ENCODE measurements at places on chromosomes 2 and 18.

DNA sequence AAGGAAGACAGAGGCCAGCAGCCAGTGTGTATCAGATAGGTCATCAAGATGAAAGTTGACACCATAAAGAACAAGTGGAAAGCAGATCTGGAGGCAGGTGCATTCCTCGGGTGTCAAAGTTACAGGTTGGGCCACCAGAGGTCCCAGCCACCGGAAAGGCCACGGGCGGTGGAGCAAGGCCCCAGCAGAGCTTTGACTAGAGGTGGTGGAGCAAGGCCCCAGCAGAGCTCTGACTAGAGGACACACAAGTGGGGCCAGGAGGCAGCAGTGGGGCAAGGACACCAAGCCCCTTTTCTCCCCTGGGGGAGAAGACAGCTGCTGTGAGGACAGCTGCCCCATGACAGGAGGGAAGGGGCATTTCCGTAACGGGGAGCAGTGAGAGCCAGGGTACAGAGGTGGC lies 115.1 kb downstream of the GYPC start:
- no peak for DNase-seq

- no peak for DNase-seq
Observed at GRCh38 chr18:459814-460593, 40.5 kb downstream of the COLEC12 start.

GRCh38 chr18:78735131-78736014 lies 244.2 kb upstream of the SALL3 start:
- no peak for DNase-seq

DNA sequence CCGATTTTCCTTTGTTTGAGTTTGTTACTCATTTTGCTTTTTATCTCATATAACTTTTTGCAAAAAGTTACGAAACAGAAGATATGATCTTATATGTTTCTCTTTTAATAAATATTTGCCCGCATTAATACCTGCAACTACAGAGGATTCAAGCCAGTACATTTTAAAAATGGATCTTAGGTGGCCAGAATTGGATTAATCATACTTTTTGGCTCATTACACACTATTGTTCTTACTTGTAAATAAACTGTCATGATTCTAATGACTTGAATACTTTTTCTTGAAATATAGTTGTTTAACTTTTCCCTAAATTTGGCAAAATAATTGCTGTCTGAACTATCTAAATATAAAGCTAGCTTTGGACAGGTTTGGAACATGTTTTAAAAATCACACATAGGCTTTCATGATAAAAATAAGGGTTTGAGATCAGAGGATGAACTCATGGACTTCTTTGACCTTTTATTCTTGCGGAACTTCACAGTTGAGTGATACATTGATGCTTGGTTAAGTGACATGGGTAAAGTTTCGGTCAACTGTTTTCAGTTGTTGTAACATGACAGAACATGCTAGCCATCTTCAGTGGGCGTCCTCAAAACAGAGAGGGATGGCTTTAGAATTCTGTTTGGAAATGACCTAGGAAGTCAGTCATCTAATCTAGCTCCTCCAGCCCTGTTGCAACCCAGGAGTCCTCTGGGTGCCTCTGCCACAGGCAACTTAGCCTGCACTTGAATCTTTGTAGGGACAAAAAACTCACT lies 44.5 kb downstream of the LTBP1 start:
- no peak for DNase-seq

GRCh38 chr18:34866739-34867138 lies 156.6 kb downstream of the DTNA start:
- no peak for DNase-seq

DNA sequence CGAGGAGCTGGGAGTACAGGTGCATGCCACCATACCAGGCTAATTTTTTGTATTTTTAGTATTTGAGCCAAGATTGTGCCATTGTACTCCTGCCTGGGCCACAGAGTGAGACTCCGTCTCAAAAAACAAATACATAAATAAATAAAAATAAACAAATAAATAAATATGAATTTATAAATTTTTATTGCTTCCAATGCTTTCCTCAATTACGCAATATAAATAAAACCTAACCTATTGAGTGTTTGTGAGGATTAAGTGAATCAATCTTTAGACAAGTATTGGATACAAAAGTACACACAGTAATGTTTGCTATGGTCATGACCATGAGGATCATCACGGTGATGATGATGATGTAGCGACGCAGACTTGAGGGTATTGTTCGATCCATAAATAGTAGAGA lies 257.4 kb downstream of the ASXL3 start:
- no peak for DNase-seq

DNA sequence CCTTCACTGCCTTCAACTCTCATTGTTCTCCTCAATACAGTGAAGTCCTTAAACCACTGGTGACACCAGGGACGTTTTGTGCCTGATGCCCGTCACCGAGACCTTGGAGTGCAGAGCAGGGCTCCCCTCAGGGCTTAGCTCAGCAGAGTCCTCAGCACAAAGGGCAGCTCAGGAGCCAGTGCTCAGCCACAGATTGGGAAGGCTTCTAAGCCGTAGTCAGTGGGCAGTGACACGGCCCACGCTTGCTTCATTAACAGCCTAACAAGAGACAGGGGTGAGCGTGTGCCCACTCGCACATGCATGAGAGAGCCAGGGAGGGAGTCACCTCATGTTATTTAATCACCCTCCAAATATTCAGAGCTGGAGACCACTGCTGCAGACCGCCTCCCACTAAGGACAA lies 137.5 kb downstream of the SH3RF3 start:
- DNase-seq, result no peak

DNA sequence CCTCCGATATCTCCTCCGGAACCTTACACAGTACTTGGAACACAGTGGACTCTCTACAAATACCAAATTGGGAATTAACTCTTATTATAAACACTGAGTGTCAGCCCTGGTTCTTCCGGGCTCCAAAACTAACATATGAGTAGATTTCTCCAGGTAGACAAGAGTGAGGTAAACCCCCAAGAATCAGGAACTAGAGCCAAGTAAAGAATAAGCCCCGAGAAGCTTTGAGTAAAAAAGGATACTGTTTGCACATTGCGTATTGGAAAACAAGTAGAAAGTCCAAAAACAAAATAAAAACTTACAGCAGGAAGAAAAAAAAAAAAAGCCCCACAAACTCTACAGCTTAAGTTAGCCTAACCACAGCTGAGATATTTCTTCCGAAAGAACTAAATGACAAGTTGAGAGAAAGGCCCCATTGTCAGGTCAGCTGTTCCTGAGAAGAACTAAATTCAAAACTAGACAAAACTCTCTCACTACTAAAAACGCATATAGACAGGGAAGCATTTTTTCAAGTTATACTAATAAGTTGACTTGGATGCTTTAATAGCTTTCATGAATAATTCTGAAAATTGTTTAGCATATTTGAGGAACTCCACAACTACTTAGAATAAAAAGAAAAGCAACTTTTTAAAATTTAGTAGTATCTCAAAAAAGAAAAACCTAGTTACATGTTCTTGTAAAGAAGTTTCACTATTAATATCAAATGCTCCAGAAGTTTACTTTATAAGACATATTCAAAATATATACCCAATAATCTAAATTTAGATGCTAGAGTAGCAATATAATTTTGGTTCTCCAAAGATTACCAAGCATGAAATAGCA lies 4.3 kb upstream of the HAAO start:
- no peak for DNase-seq

DNA sequence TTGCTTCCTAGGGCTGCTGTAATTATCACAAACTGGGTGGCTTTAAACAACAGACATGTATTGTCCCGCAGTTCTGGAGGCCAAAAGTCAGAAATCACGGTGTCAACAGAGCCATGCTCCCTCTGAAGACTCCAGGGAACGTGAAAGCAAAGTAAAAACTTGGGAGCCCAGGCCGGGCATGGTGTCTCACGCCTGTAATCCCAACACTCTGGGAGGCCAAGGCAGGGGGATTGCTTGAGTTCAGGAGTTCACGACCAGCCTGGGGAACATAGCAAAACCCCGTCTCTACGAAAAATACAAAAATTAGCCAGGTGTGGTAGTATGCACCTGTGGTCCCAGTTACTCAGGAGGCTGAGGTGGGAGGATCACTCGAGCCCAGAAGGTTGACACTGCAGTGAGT lies 63.5 kb downstream of the MCFD2 start:
- DNase-seq, result no peak

- DNase-seq, result no peak
Observed at GRCh38 chr2:98253461-98254070, 92.7 kb upstream of the CNGA3 start.

DNA sequence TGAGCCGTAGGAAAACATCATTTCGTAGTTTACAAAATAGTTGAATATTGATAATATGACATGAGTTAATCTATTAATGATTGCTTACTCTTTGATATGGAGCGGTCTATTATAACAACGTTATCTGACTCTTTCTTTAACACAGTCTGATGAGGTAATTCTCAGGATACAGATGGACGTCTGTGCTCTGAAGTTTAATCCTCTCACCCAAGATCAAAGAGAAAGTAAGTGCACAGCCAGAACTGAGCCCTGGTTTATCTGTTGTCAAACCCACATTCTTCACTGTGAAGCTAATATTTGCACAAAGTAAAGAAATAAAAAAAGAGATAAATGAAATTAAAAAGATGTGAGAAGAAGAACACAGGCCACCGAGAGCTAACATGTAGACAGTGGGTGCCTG lies 190.9 kb upstream of the COPS8 start:
- DNase-seq, result no peak

- no peak for DNase-seq
Observed at GRCh38 chr18:22267697-22268096, 98.3 kb downstream of the GATA6 start.

GRCh38 chr2:97950329-97951154 lies 45.2 kb downstream of the TMEM131 start:
- no peak for DNase-seq

GRCh38 chr18:60623331-60623730 lies 250.8 kb upstream of the MC4R start:
- no peak for DNase-seq

GRCh38 chr2:144890828-144891227 lies 370.9 kb upstream of the ZEB2 start:
- DNase-seq, result peak; percentile 47

- DNase-seq, result no peak
Observed at GRCh38 chr18:64974391-64975125, 776.3 kb upstream of the CDH7 start.

DNA sequence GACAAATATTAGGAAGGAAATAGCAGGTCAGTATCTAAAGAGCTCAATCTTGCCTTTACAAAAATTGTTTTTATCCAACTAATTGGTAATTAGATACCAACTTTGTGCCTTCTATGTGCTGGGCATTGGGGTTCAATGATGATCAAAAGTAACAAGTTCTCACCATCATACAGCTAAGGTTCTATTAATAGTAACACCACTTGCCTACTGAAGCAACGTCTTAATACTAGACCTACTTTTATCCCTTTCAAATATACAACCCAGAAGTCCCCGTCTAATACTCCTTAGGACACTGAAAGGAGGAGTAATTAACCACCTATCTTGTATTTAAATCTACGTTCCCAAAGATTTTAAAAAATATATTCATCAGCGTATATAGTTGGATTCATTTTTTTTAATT lies 59.3 kb downstream of the GRB14 start:
- DNase-seq, result no peak

GRCh38 chr2:55862673-55863390 lies 60.8 kb downstream of the EFEMP1 start:
- DNase-seq, result no peak

DNA sequence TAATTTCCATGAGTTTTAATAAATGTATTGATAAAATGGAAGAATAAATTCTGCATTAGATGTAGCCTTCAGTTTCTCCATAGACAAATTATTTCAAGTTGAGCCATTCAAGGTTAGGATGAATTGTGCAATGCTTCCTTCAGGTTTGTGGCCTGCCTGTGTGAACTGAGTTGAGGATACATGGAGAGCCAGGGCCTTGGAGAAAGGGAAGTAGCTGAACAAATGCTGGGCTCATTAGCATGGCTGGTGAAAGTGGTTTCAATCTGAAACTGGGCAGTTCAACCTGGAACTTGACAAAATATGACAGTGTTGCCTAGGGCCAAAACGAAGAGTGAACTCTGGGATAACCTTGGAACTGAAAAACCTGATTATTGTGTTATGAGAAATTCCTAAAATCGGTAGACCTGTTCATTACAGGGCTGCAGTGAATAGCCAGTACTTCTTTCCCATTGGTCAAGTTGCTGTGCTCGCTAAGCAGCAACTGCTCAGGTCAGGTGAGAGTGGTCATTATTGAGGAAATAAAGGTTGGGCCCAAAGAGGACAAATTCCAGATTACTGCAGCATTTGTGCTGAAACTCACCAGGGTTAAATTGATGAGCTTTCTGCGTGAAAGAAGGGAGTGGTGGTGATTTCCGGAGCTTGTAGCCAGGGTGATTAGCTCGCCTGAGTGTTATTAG lies 12.7 kb downstream of the INPP1 start:
- DNase-seq, result no peak

DNA sequence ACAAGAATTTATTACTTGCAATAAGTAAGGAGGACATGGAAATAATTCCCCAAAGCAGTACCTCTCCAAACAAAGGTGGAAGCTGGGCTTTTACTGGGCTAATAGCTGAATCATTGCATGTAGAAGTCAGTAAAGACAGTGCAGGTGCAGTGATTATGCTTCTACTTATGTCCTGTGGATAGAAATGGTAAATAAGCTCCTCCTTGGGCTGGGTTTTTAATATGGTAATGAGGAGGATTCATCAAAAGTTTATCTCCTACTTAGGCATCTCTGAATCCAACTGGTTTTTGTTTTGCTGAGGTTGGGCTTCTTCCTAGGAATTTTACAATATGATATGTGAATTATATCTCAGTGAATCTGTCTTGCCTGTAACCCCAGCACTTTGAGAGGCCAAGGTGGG lies 297.4 kb upstream of the MC4R start:
- DNase-seq, result no peak

GRCh38 chr18:48749768-48750167 lies 201.0 kb downstream of the SMAD7 start:
- no peak for DNase-seq

DNA sequence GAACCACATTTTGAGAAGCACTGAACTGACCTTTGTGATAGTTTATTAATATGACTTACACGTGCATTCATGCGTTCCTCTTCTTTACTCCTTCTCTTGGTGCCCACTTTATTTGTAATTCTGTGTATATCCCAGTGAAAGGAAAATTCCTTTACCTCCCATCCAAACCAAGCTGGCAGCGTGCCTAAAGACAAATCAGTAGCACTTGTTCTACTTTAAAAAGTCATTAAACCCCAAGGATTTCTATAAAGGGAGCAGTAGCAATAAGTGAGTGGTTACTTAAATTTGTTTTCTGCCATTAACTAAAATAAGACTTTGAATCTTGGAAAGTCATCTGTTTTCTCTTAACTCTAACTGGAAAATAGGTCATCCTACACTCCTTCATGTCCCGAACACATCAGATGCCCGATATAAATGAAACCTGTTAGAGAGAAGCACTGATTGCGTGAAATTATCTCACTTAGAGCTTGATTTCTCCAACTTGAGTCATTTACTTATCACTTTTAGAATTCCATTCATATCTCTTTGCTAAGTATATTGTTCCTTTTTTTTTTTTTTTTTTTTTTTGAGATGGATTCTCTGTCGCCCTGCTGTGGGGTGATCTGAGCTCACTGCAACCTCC lies 10.7 kb downstream of the PIK3C3 start:
- no peak for DNase-seq

DNA sequence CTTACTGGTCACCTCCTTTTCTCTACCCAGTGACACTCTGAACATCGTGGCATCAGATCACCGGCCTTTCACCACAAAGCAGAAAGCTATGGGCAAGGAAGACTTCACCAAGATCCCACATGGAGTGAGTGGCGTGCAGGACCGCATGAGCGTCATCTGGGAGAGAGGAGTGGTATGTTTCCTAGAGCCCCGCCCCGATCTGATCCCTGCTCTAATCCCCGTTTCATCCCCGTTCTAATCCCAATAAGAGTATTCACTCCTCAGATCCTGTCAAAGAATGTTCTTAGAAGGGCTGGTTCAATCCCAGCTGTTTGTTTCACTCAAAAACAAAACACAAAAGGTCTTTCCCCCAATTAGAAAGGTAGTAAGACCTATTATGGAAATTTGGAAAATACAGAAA lies 30.4 kb upstream of the MAPRE3 start:
- no peak for DNase-seq

Data from COR-L47 (cell line).